ENCODE measurements at places on chromosomes 2 and 18.

- DNase-seq = no peak
These were observed 142.8 kb upstream of the PXDN start for GRCh38 chr2:1887106-1887505.

- no peak for DNase-seq
These were observed 55.0 kb downstream of the RPL37A start for GRCh38 chr2:216553482-216554240.

GRCh38 chr2:235538981-235539380, 45.1 kb downstream of the AGAP1 start:
- no peak for DNase-seq

DNA sequence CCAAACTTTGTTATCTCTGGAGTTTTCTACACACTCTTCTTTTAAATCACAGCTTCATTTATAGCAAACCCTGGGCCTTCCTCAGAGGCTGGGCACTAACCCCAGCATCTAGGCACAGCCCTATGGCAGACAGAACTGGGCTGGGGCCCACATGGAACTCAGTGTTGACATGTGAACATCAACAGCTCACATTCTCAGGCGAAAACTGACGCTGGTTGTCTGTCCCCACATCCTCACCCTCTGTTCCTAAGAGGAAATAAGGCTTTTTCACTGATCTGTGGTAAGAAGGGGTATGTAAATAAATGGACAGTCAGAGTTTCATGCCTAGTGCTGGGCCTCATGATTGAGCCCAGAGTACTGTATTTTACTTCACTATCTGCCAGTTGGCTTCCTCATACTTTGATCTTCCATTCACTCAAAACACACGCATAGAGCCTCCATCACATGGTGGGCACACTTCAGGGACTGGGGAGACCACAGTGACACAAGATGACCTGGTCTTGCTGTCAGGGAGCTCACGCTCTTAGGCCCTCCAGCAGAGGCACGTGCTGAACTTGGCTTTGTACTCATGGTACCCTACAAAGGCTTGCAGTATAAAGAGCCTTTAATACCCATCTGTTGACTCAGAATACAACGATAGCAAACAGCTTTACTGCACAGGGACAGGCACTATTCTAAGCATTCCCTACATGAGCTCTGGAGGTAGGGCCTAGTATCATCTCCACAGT, 43.0 kb downstream of the EFEMP1 start:
- DNase-seq = no peak

DNA sequence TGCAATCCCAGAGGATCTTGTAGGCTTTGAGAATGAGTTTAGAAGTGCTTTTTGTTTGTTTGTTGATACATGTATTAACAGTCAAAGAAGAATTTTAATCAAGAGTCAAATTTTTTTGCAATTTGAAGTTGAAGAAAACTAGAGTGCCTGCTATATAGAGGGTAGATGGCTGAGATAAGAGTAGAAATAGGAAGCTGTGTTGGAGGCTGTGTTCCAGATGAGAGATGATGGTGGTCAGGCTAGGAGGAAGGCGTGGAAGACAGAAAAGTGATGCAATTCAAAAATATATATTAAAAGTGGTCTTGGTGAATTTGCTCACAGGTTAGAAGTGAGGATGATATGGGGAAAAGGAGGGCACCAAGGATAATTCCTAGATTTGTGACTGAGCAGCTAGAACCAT, 978.3 kb downstream of the BCL11A start:
- no peak for DNase-seq

- no peak for DNase-seq
These were observed 12.4 kb downstream of the LMAN2L start for GRCh38 chr2:96727431-96727830.

- no peak for DNase-seq
These were observed 98.9 kb upstream of the OTOS start for GRCh38 chr2:240239325-240239724.

All from amniotic stem cell (primary cell).